ENCODE measurements at places on chromosomes 5 and 9.

GRCh38 chr5:157867751-157868387 is 8.9 kb upstream of the CLINT1 start:
- no peak for DNase-seq

GRCh38 chr5:101370181-101370580 is 467.1 kb upstream of the ST8SIA4 start:
- no peak for DNase-seq

- no peak for DNase-seq
Measured at GRCh38 chr5:105684799-105685198, 1985.9 kb downstream of the EFNA5 start.

- no peak for DNase-seq
Measured at GRCh38 chr9:124652615-124653393, 118.3 kb downstream of the NR6A1 start.

DNA sequence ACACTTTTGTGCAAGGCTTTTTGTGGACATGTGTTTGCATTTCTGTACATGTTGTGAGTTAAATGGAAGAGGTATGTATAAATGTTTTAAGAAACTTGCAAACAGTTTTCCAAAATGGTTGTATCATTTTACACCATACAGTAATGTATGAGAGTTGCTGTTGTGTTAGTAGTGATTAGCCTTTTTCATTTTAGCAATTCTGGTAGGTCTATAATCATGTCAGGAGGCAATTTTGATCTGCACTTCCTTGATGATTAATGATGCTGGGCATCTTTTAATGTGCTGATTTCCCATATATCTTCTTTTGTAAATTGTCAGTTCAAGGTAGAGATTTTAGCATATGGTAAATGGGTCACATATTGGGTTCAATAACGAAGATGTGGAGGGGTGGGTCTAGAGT is 87.3 kb downstream of the ANKRD18B start:
- DNase-seq, result no peak
